Activated CD8-positive, alpha-beta memory T cell treated with anti-CD3 and anti-CD28 coated beads, Interleukin-2, amount 50 U/mL, for 4 hours (primary cell): ENCODE measurements at places on chromosomes 4 and X.
A peak's percentile ranks its signal among the peaks of the same experiment; 100 is the strongest.

- no peak for DNase-seq
Measured at GRCh38 chr4:120839334-120839973, 83.1 kb downstream of the PRDM5 start.

DNA sequence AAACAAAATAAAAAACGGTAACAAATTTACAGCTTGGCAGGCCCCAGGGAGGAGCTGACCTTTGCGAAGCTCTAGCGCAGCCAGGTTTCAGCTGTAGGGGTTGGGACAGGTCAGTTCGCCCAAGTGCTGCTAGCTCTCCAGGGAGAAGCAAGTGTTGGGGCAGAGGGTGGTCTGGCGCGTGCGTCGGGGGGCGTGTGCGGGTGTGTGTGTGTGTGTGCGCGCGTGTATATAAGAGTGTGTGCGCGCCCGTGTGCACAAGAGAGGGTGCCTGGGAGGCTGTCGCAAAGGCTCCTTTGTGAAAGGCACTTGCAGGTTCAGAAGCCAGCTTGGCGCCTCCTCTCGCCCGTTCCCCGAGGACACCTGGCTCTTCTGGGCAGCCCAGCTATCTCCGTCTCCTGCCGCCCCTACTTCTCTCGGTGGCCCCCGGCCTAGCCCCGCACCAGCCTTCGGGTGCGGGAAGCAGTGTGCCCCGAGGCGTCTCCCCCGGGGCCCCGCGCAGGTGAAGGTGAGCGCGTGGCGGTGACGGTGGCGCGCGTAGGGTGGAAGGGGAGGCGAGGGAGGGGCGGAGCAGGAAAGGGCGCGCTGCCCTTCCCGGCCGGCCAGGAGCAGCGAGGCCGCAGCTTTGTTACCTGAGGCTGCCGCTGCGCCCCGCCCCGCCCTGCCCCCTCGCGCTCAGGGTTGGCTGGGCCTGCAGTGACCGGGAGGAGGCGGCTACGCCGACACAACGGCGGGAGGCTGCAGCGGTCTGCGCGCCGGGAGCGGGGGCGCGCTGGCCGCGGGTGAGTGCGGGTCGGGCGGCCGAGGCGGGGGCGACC, at the start of gene FHDC1:
FHDC1 (plus strand) TSS at position 693 of the 815 bp plus-strand sequence. CDS start 6,735 bp downstream, outside the sequence.
- DNase-seq: no peak

GRCh38 chr4:8844976-8845690, 26.5 kb downstream of the HMX1 start:
- no peak for DNase-seq

DNA sequence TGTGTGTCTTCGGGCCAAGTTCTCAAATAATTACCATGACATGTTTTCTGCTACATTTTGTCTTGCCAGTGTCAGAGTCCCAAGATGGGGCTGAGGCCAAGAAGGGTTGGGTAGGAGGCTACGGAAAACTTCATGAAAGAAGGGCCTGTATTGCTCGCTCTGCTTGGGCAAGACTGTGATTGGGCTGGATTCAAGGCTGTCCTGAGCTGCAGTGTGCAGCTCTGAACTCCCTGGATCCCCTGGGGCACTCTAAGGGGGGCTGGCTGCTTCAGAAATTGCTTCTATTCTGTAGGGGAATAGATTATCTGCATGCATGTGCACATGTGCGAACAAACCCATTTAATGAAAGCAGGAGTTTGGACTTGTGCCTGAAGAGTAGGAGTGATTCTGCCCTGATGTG, 13.6 kb downstream of the TSPAN6 start:
- DNase-seq: no peak

DNA sequence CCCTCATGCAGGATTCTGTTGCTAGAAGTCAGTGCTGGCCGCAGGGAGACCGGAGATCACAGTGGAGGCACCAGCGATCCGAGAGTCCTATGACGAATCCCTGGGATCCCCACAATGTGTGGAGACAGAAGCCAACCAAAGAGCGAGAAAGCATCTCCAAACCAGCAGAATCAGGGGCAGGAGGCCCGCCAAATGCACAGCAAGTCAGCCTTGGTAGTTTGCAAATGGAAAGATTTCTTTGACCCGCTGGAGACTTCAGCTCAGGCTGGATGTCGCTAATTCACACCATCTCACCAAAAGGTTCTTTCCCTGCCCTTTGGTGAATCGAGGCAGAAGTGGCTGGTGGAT, 505 bp upstream of the PKD2 start:
- no peak for DNase-seq

- no peak for DNase-seq
Measured at GRCh38 chrX:48472225-48472624, 2.2 kb upstream of the SLC38A5 start.

GRCh38 chr4:76233083-76233482, 18.4 kb upstream of the FAM47E start:
- DNase-seq: no peak

- DNase-seq: no peak
Measured at GRCh38 chrX:70172221-70172620, 5.1 kb upstream of the DGAT2L6 start.

- DNase-seq: no peak
Measured at GRCh38 chr4:109462802-109463201, 29.2 kb downstream of the SEC24B start.

DNA sequence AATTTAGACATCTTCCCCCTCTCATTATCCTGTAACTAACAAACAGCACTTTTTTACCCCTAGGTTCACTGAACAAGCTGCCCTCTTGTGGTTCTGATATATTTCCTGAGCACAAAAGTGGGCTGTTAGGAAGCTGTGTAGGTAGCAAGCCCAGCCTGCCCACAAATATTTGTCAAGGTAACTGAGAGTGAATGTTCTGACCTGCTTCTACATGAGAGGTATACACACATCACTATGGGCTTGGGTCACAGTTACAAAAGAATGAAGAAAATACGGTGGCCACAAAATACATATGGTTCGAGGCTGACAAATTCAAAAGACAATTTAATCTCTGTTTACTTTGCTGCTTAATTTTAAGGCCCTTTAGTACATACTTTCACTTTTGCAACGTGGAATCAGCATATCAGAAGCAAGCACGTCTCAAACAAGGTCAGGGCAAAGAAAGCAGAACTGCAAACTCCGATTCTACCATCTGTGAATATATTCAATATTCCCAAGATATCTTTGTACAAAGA, 78.7 kb downstream of the RBM47 start:
- DNase-seq: no peak

DNA sequence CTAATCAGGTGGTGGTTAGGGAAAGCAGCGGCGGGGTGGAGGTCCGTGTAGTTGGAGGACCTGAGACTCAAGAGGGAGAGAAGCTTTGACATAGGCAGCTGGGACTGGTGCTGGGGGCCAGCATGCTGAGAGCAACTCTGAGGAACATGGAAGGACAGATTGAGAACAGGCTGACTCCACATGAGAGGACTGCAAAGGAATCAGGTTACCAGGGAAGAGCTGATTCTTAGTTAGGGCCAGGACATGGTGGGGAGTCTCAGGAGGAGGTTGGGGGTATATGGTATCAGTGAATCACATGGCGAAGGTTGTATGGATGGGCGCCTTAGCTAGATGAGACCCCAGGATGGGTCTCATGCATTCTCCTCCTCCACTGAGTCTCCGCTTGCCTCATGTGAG, 264.0 kb upstream of the BOD1L1 start:
- DNase-seq: no peak

DNA sequence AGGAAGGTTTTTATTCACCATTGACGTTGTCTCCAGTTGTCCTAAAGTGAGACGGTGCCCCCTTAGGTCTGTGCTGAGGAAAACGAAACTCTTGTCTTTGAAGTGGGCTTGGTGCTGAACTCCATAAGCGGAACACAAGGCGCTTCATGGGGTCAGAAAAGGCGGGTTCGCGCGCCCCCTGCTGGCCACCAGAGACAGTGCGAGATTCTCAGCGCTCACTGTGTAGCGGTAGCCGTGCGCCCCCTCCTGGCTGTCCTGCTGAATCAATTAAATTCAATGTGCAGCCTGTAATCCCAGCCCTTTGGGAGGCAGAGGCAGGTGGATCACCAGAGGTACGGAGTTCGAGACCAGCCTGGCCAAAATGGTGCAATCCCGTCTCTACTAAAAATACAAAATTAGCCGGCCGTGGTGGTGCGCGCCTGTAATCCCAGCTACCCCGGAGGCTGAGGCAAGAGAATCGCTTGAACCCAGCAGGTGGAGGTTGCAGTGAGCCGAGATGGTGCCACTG, 64.1 kb downstream of the RLIM start:
- peak; percentile 89 for DNase-seq

DNA sequence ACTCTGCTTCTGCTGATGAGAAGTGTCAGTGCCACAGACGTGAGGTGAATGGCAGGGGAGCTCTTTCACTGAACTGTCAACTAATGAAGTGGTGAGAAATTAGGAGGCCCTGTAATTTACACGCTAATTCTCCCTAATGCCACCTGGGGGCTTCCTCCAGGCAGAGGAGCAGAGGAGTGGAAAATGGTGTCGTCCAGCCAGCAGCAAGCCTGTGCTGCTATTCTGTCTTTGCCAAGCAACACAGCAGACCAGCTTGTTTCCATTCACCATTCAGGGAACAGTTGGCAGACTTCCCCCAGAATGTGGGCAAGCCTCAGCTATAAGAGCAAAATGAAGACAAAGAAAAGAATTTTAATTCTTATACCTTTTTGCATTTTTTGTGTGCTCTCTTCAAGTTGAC, 245.2 kb upstream of the TET2 start:
- no peak for DNase-seq

DNA sequence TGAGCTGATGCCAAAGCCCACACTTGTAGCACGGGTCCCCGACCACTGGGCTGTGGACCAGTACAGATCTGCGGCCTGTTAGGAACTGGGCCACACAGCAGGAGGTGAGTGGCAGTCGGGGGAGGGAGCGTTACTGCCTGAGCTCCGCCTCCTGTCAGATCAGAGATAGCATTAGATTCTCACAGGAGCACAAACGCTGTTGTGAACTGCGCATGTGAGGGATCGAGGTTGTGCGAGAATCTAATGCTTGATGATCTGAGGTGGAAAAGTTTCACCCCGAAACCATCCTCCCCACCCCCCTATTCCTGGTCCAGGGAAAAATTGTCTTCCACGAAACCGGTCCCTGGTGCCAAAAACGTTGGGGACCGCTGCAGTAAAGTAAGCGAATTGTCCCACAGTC, 292.0 kb downstream of the DCTD start:
- no peak for DNase-seq

- DNase-seq: no peak
Measured at GRCh38 chr4:104596189-104596588, 101.5 kb upstream of the CXXC4 start.

DNA sequence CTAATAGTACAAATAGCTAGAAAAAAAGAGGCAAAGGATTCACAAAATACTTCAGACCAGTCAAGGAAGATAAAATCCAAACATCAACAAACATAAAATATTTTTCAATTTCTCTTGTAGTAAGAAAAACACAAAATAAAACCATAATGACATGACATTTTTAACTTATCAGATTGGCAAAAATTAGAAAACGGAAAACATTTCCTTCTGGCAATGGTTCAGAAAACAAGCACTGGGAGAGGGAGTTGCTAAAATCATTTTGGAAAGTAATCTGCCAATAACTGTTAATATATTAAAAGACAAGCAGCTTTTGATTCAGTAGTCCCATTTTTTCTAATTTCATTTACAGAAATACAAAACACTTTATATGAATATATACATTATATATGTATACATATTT, 26.1 kb downstream of the TKTL2 start:
- no peak for DNase-seq

GRCh38 chrX:71650333-71650969, 16.9 kb upstream of the LOC101059915 start:
- DNase-seq: no peak

DNA sequence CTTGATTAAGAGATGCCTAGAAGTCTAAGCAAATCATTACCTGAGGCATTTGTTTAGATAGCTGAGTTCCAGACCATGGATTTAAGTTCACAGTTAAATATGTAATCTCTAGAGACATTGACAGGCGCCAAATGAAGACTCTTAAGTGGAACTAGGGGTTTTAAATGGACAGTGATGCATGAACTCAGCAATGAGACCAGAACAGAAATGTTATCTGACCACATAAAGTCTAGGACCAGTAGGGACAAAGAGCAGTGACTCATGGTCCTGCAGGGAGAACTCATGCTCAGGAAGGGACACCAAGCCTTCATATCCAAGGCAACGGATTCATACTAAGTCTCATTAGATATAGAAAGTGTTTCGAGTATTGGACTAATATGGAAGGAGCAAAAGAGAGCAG, 152.3 kb downstream of the PPARGC1A start:
- no peak for DNase-seq

- no peak for DNase-seq
Measured at GRCh38 chr4:14449308-14449707, 553.0 kb upstream of the CPEB2 start.

DNA sequence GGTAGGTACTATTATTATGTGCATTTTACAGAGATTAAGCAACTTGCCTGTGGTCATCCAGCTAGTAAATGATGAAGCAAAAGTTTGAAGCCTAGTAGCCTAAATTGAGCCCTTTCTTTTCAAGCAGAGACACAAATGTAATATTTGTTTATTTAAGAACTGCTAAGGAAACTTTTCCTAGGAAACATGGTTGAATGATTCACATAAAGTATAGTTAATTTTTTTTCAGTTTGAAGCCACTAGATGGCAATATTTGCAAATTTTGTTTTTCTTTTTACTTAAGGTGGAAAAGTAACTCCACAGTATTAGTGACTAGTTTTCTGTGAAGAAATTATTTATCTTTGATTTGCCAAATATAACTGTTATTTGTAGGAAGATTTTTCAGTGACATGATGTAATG, 52.8 kb upstream of the ANKRD17 start:
- no peak for DNase-seq

DNA sequence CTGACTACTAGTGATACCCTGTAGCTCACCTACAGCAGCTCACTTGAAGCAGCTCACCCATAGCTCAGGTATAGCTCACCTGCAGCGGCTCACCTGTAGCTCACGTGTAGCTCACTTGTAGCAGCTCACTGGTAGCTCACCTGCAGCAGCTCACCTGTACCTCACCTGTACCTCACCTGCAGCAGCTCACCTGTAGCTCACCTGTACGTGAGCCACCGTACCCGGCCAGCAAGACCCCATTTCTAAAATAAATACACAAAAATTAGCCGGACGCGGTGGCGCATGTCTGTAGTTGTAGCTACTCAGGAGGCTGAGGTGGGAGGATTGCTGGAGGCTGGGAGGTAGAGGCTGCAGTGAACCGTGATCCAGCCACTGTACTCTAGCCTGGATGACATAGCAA, 30.6 kb downstream of the SHOX start:
- DNase-seq: no peak

DNA sequence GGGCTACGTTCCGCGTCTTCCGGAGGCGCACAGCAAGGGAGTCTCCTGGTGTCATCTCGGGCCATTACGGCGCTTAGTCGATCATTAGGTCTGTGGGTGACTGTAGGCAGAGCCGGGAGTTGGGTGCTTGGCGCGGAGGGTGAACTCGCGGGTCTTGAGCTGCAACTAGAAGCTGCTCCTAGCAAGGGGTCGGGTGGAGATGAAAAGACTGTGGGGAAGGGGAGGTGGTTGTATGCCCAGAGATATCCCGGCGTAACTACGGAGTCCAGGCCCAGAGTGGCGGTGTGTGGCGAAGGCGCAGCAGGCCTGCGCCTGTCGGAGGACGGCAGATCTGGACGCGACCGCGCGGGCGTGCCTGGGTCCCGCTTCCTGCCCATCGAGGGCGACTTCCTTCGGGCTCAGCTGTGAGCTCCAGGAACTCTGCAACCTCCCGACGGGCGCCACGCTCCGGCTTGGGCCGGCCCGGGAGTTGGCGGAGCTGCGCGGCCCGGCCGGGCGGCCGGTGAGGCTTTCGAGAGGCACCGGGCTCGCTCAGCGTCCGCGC, 2.7 kb upstream of the NKX3-2 start:
- DNase-seq: no peak
